Left colon (tissue), 2 donors: ENCODE measurements at places on chromosomes 13 and 19. TPM values are rescaled to one million over a fixed set of nuclear protein-coding genes. Genes with fewer than 3 reads are reported as not detected.

Gene FBN3
- not detected for total RNA-seq

GRCh38 chr19:39474139-39474620 lies 6.5 kb upstream of the TIMM50 start:
- no peak for DNase-seq

DNA sequence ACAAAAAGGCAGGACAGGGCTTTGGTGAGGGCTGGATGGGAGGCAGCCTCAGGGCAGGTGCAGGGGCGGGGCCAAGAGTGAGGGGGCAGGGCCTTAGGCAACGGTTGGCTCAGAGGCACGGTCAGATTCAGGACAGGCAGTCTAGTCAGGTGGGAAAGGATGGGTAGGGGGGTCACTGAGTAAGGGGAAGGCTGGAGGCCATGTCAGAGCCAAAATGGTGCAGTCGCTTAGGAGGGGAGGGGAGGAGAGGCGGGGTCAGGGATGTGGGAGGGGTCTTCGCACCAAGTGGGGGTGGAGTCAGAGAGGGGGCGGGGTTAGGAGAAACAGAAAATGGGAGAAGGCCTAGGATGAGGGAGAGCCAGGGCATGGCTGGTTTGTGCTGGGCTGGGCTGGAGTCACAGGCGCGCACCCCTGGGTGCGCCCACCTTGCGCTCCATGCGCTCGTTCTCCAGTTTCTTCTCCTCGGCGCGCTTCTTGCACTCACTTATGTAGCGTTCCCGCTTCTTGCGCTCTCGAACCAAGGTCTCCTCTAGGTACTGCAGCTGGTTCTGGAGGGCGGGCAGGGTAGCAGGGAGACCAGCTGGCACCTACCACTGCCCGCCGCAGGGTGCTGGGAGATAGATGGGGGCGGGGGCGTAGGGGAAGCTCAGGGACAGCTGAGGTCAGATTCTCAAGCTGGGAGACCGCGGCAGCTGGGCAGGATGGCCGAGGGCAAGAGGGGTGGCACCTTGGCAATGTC lies 6.8 kb upstream of the RGL3 start:
- no peak for DNase-seq

GRCh38 chr19:48918801-48919247 lies 14.7 kb upstream of the DHDH start:
- DNase-seq, result no peak

DNA sequence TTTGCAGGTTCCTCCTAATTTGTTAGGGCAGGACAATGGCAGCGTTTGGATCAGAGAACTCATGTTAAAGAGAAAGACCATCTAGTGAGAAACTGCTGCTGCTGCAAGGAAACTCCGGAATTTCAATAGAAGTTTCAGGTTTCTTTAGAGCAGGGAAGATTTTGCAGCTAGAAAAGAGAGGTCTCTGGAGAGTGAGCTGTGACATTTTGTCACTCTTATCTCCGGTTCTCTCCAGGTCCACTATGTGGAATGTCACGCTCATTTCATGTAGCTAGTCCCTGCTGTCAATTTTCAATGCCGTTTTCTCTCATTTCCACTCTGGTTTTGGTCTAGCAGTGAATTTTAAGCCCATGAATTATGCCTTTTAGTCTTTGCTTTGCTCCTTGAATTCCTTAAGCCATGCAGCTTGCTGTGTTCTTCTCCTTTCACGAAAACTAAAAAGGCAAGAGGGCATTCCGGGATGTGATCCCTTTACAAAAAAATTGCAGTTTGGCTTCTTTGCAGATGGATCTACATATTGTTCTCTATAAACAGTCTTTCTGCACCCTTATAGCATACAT lies 46.7 kb upstream of the POSTN start:
- no peak for DNase-seq

DNA sequence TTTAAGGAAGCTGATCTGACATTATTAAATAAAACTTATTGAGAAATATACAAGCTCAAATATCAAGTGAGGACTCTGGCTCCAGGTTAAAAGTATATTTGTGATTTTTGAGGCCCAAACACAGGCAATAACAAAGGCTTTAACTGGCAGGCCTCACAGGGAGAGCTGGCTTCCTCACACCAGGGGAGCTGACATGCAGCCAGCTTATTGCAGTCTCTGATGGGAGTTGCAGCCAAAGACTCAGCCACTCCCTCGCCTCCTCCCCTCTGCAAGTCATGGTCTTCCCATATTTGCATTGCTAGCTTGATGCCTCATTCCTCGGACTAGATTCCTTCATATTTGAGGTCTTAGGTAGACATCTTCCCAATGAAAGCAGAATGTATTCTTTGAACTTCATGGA lies 647.1 kb upstream of the SLITRK6 start:
- DNase-seq, result no peak

Gene CEACAM4
- 0.24 TPM for total RNA-seq

GRCh38 chr19:3383121-3383722 lies 16.8 kb downstream of the NFIC start:
- no peak for DNase-seq

DNA sequence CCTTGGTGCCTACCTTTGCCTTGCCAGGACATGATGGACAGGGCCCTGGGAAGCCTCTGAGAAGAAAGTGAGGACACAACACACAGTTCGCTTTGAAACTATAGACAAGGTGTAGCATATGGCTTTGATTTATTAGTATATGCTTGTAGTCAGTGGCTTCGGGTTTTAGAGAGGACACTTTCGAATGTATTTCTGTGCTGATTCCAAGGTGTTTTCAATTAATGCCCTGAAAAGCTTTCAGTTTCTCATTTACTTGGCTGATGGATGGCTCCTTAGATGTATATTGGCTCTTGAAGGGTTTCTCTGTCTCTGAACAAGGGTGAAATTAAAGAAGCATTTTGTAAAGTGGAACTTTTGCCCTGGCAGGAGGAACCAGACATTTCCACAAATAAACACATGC lies 106.9 kb downstream of the POSTN start:
- no peak for DNase-seq

GRCh38 chr13:109256866-109257760 lies 529.3 kb downstream of the IRS2 start:
- no peak for DNase-seq

Gene DNAAF3
- total RNA-seq, result 2.6 TPM
